NCI-H774 (cell line): ENCODE measurements at places on chromosomes 5 and 9.

DNA sequence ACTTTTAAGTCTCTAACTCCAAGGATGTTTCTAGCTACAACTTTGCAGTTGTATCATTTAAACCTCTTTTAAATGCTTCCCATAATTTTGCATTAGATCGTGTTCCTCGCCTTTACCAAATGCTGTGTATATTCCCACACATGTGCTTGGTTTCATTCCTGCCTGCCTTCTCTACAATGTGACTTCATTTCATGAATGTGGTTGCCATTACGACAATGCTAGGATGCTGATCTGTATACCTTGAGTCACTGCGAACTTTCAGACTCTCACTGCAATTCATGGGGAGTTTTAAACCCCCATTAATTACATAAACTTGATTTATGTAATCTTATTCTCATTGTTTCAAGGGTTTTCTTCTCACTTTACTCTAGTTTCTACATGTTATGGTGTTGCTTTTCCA lies 50.3 kb downstream of the UBE2QL1 start:
- no peak for DNase-seq

GRCh38 chr5:32461441-32462120 lies 17.0 kb upstream of the ZFR start:
- DNase-seq, result no peak

DNA sequence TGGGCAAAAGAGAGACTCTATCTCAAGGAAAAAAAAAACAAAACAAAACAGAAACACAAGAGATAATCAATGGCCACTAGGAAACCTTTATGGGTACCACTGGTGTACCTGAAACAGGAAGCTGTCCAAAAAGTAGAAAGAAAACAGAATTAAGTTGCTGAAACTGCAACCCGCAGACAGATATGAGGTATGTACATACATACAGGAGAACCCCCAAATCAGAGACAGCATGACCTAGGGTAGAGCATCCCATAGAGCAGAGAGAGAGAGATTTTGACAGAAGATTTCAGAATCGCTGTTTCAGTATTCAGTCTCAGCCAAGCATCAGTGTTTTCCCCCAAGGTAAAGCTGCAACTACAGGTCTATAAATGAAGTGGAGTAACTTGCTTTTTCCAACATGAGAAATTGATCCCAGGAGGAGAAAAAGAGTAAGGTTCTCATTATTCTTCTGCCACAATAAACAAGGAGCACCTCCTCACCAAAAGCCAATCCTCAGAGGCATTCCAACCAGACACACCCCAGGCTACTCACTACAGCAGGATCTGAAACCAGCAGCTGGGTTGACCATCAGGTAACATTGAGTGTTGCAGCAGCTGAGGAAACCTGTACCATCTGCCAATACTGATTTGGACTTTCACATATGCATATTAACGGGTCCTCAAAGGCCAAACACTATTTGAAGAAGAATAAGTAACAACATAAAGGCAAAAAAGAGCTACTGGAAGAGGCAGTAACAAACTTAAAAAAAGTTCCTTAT lies 630.0 kb downstream of the TAF11L14 start:
- no peak for DNase-seq

- DNase-seq, result no peak
These were observed 479.3 kb downstream of the ARHGEF28 start for GRCh38 chr5:74105126-74105780.

- DNase-seq, result no peak
These were observed 280.5 kb upstream of the ADAMTS16 start for GRCh38 chr5:4859500-4860235.

DNA sequence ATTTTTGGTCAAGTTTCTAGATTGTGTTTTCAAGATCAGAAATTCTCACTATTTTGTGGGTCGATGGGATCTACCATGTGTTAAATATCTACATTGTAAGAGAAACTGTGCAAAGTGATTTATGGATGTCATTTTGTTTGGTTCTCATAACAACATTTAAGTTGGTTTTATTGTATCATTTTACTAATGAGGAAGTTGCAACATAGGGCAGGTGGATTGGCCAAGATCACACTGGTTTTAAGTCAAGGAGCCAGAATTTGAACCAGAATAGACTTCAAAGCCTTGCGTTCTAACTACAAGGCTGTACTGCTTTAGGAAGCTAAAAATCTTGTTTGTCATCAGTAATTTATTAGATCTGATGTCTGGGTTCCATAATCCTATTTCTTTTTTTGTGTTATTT lies 23.4 kb downstream of the SH3TC2 start:
- DNase-seq, result no peak

DNA sequence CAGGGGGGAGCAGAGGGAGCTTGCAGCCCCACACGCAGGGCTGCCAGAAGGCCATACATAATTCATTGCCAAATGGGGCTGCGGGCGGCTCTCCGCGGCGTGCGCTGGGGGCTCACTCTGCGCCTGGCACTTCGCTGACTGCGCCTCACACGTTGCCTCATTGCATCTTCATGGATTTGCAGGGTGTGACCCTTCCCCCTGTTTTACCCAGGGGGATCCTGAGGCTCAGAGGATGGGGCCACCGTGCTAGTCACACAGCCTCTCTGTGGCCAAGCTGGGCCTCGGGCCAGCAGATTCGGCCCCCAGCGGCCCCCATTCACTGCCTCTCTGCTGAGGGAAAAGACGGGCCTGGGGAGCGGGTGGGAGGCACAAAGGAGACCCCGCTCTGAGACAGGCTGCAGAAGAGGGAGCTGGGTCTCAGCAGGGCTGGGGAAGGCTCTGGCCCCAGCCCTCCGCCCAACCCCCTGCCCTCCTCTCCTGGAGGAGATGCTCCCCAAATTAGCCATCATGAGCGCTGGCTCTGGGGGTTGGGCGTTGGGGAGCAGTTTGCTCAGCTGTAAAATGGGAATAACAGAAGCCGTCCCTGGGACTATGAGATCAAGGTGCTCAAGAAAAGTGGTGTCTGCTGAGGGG lies 115.5 kb downstream of the C9orf50 start:
- no peak for DNase-seq

DNA sequence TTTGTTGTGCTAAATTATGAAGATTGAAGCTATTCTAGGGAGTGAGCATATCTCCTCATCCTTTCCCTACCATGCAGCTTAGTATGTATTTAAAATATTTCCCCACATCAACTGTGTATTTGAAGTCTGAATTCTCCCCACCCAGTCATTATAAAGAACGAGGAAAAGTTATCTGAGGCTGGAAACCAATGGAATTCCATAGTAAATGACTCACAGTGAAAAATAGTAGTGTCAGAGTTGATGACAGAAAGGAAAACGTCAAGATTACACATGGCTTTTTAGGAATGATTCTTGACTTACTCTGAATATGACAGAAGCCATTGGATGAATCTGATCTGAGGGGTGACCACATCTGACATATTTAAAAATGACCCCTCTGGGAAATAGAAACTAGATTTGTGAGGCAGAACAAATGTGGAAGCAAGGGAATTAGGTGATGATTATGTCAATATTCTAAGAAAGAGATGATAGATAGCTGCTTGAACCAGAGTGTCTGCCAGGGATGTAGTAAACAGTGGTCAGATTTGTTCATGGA lies 1768.9 kb upstream of the CDH9 start:
- DNase-seq, result no peak

GRCh38 chr9:89116064-89116804 lies 62.4 kb downstream of the SHC3 start:
- no peak for DNase-seq

- DNase-seq, result no peak
These were observed 612.1 kb downstream of the MTRR start for GRCh38 chr5:8481007-8481406.

DNA sequence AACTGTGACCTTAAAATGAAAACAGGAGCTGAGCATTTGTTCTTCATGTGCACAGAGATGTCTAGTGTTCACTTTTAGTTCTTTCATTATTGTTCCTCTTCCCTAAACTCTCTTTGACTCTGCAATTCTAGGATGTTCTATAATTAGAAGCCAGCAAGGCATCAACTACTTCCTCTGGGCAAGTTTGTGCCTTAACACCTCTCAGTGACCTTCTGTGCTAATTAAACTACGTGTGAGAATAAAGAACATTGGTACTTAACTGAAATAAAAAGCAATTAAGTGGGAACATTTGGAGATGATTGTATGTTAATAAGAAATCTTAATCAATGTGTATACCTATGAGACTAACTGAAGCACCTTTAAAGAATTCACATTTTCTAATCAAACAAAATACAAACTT lies 242.8 kb downstream of the RASEF start:
- no peak for DNase-seq

- DNase-seq, result peak; percentile 10
These were observed 9.6 kb downstream of the TMOD1 start for GRCh38 chr9:97510797-97511654.
